ENCODE measurements at places on chromosomes 11 and 22. TPM values are rescaled to one million over a fixed set of nuclear protein-coding genes. Genes with fewer than 3 reads are reported as not detected.

P4HA3 gene
- total RNA-seq = 1.2 TPM

DNA sequence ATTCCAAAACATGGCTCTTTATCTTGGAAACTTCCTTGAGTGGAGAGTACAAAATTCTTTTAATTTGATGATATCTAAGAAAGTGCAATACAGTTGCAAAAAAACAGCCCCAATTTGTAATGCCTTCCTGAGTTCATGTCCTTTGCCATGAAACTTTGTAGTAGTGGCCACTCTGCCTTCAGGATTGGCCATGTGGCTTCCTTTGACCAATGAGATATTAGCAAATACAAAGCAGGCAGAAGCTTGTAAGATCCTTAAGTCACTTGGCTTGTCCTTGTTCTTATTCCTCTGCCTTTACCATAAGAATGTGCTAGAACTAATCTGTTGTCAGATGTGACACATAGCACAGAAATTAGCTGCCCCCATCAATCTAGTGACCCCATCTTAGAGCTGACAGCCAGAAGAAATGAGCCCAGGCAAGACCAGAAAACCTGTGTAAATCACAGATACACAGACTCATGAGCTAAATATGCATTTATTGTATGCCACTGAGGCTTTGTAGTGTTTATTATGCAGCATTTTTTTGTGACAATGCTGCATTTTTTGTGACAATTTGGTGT lies 29.8 kb upstream of the BLID start:
- H3K4me1 ChIP-seq = no peaks in the 10 kb centered on the region
- no peaks in the 10 kb centered on the region for H3K36me3 ChIP-seq
- no peak overlapping the region for H3K27ac ChIP-seq
- H3K27me3 ChIP-seq = no peaks in the 10 kb centered on the region
- H3K4me3 ChIP-seq = no peak overlapping the region

DNA sequence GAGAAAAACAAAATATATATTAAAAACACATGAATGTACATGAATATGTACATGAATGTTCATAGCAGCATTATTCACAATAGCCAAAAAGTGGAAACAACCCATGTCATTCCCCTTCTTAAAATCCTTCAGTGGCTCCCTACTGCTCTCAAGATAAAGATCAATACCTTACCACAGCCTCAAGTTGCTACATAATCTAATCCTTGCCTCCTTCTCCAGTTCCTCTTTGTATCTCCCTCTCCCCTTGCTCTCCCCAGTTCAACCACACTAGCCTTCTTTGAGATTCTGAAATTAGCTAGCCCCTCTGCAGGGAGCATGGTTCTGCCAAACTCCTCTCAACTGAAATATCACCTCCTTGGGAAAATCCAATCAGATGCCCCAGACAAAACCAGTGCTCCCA lies 28.1 kb downstream of the MTMR2 start:
- no peaks in the 10 kb centered on the region for H3K36me3 ChIP-seq
- no peak for DNase-seq
- H3K4me1 ChIP-seq = peaks cover 10% of the 10 kb centered on the region
- no peak overlapping the region for H3K4me3 ChIP-seq
- no peak overlapping the region for H3K27ac ChIP-seq
- no peaks in the 10 kb centered on the region for H3K27me3 ChIP-seq

DNA sequence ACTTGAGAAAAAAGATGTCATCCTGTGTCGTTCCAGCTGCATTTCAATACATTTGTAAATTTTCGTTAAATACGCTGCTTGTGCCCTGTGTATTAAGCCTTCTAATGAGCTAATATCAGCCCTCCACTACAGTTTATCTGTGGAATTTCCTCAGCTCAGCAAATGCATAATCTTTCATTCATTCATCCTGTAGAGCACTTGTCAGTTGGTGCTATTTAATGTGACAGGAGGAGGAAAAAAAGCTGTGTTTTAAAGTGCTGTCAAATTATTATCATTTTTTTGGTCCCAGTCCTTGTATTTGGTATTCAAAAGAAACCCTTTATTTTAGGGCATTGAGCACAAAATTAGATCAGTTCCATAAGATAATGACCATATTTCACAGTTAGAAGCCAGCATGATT lies 184.7 kb downstream of the FAT3 start:
- H3K4me3 ChIP-seq = no peak overlapping the region
- no peaks in the 10 kb centered on the region for H3K4me1 ChIP-seq
- no peaks in the 10 kb centered on the region for H3K27me3 ChIP-seq

DNA sequence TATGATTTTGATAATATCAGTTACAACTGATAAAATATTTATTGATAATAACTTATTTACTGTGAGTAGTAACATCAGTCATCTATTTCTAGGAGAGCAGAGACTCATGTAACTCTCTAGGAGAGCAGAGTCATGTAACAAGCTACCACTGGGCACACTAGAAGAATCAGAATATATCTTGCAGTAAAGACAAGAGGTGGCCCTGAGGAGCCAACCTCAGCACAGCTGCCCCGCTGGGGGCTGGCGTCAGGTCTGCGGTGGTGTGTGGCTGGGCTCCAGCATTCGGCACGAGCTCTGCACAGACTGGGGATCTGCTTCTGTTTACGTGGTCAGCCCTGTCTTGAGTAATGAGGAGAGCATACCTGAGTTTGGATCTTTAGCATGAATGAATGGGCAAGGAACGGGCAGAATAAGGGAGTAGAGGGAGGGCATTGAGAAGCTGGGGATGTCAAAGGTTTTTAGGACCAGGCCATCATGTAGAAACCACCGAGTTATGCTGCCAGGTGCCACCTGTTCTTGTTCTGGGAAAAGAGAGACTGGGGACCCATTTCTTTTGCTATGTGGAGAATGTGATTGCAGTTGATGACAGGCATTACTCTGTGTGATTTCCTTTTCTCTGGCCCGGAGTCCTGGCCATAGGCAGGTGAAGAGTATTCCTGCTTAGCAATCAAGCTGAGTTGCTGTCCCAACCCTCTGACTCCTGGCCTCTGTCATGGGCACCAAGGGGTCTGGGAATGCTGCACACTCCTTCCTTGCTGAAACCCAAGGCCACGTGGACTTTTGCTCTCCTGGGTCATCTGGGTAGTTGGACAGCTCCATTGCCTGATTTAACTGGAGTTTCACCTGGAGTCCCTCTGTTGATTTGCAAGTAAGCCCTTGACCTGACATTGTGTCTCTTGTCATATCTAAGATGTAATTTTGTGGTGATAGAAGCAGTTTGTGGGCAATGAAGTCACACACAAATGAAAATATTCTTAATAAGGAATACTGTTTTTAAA lies 50.9 kb upstream of the HEPHL1 start:
- H3K27ac ChIP-seq = no peak overlapping the region
- DNase-seq = no peak
- no peak overlapping the region for H3K4me3 ChIP-seq
- no peaks in the 10 kb centered on the region for H3K27me3 ChIP-seq
- no peaks in the 10 kb centered on the region for H3K4me1 ChIP-seq
- no peaks in the 10 kb centered on the region for H3K36me3 ChIP-seq

HPX gene
- 1.3 TPM for total RNA-seq

DNA sequence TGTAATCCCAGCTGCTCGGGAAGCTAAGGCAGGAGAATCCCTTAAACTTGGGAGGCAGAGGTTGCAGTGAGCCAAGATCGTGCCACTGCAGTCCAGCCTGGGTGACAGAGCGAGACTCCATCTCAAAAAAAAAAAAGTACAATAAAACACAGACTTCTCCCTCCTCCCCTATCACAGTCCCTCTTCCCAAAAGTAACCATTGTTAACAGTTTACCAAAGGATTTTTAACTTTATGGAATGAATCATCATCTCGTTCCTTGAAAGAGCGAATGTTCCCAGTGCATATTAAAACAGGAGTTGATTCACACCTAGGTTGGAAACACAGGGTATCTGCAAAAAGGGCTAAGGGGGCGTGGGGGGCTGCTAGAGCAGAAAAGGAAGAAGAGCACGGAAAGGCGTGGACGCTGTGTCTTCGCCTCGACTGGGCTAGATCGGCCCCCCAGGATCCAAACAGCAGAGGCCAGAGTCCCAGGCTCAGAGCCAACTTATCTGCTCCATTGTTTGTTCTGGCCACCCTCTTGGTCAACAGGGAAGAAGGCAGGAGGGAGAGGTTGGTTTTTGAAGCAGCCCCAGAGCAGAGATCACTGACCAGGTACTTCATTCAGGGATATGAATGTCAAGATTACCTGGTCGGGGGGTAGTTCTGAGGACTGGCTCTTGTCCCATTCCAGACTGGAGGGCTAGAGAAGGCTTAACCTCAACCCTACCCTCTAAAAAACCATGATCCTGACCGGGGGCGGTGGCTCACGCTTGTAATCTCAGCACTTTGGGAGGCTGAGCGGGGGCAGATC lies 2.1 kb upstream of the AHNAK start:
- DNase-seq = no peak
- H3K36me3 ChIP-seq = no peaks in the 10 kb centered on the region
- H3K27me3 ChIP-seq = no peaks in the 10 kb centered on the region
- no peak overlapping the region for H3K4me3 ChIP-seq
- H3K4me1 ChIP-seq = peaks cover 37% of the 10 kb centered on the region
- no peak overlapping the region for H3K27ac ChIP-seq

PI4KA gene
- 92.8 TPM for total RNA-seq

DNA sequence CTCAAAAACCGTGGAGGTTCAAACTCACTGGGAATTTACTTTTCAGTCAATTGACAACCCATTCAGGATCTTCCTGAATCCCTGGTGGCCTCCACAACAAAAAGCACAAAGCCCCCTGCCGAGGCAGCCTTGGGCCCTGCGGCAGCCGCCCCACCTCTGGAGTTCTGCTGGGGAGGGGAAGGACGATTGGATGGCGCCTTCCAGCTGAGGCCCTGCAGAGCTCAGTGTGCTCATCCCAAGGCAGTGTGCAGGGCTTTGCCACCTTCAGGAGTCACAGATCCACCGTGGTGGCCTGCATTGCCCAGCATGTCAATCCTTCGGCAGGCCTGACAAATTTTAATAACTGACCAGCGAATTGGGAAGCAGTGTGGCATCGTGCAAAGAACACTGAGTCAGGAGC lies 7.4 kb downstream of the ZFTA start:
- H3K27me3 ChIP-seq = no peaks in the 10 kb centered on the region
- H3K36me3 ChIP-seq = no peaks in the 10 kb centered on the region
- H3K4me3 ChIP-seq = no peak overlapping the region
- H3K4me1 ChIP-seq = no peaks in the 10 kb centered on the region
- H3K27ac ChIP-seq = no peak overlapping the region
- DNase-seq = no peak

DNA sequence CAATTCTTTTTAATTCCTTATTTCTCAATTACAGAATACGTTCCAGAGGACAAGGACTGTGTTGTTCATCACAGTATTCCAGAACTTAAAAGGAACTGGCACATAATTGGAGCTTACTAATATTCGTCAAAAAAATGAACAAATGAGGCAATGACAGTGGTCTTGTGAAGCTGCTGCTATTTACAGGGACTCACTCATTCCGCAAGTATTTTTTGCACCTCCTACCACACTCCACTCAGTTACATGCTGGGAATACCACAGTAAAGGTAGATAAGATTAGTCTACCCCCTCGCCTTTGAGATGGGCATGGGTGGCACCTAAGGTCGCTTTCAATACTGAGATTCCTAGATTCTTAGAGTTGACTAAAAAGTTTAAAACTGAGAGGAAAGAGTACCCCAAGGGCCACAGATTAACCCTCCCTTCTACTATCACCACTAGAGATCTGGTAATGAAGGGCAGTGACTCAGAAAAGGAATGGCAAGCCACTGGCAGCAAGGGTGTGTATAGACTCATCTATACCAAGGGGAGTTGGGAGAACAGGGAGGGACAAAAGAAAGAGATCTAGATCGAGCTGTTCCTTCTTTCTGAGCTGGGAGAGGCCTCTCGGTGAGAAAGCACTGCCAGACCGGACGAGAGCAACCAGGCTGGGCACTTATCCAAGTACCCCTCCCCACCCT lies 85.0 kb downstream of the RPL27A start:
- no peaks in the 10 kb centered on the region for H3K36me3 ChIP-seq
- H3K27me3 ChIP-seq = no peaks in the 10 kb centered on the region
- no peak overlapping the region for H3K4me3 ChIP-seq
- DNase-seq = no peak

CARD18 gene
- not detected for total RNA-seq

DNA sequence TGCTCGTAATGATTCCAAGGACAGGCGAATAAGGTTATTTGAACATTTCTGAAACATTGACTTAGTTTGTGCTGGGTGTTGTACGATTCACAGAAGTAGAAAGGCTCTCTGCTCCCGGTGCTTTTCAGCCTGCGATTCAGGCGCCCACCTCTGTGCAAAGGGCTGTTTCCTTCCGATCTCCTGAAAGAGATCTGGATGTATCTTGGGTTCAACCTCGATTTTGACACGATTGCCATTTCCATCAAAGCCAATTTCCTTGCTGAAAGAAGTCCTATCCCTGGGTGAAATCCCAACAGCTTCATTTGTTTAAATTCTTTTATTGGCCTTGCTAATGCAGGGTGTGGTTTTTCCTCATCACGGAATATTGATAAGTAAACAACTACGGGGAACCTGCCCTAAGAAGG lies 1.1 kb upstream of the ZC3H12C start:
- peak overlapping the region; percentile 85 for H3K27ac ChIP-seq
- H3K36me3 ChIP-seq = no peaks in the 10 kb centered on the region
- no peaks in the 10 kb centered on the region for H3K4me1 ChIP-seq
- DNase-seq = no peak
- no peaks in the 10 kb centered on the region for H3K27me3 ChIP-seq

RAB38 gene
- total RNA-seq = 5.2 TPM

DNA sequence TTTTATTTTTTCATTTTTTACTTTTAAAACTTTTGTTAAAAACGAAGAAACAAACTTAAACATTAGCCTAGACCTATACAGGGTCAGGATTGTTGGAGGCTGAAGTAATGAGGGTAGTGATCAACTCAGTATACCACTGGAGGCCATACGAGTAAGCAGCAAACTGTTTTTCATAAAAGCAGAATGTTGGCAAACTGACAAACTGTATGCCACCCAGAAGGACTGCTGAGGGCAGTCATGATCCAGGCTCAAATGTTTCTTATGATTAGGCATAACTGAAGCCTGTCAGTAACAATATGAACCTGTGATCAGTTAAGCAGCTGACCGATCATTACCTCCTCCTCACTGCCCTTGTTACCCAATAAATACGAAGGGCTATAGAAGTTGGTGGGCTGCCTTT lies 10.2 kb upstream of the SC5D start:
- H3K4me3 ChIP-seq = no peak overlapping the region
- H3K27me3 ChIP-seq = no peaks in the 10 kb centered on the region
- no peaks in the 10 kb centered on the region for H3K4me1 ChIP-seq
- DNase-seq = no peak
- H3K27ac ChIP-seq = no peak overlapping the region
- H3K36me3 ChIP-seq = no peaks in the 10 kb centered on the region

- H3K36me3 ChIP-seq = peaks cover 20% of the 10 kb centered on the region
- no peak overlapping the region for H3K27ac ChIP-seq
- H3K4me3 ChIP-seq = no peak overlapping the region
- no peaks in the 10 kb centered on the region for H3K27me3 ChIP-seq
- no peak for DNase-seq
Measured at GRCh38 chr11:65609229-65609628, 4.8 kb downstream of the MAP3K11 start.

DNA sequence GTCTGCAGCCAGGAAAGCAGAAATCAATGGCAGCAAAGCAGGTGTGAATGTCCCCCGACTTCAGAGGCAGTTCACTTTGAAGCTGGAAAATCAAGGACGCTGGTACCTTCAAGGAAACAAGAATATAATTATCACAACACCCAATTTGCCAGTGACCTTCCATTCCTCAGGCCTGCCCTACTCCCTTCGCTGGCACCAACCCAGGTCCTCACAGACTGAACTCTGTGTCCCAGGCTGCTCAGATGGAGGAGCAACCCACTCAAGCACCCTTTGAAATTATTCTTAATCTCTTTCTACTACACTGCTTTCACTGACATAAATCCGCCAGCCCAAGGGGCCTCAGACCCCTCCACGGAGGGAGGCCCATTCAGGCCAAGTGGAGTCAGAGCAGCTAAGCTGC lies 64.7 kb upstream of the WT1 start:
- H3K4me3 ChIP-seq = no peak overlapping the region
- no peaks in the 10 kb centered on the region for H3K4me1 ChIP-seq
- no peaks in the 10 kb centered on the region for H3K36me3 ChIP-seq
- no peak overlapping the region for H3K27ac ChIP-seq
- no peaks in the 10 kb centered on the region for H3K27me3 ChIP-seq

Data from kidney (tissue), 22 donors.